ENCODE measurements at places on chromosomes 1 and 21.

- DNase-seq: no peak
Observed at GRCh38 chr1:9269721-9270120, 23.0 kb upstream of the SPSB1 start.

DNA sequence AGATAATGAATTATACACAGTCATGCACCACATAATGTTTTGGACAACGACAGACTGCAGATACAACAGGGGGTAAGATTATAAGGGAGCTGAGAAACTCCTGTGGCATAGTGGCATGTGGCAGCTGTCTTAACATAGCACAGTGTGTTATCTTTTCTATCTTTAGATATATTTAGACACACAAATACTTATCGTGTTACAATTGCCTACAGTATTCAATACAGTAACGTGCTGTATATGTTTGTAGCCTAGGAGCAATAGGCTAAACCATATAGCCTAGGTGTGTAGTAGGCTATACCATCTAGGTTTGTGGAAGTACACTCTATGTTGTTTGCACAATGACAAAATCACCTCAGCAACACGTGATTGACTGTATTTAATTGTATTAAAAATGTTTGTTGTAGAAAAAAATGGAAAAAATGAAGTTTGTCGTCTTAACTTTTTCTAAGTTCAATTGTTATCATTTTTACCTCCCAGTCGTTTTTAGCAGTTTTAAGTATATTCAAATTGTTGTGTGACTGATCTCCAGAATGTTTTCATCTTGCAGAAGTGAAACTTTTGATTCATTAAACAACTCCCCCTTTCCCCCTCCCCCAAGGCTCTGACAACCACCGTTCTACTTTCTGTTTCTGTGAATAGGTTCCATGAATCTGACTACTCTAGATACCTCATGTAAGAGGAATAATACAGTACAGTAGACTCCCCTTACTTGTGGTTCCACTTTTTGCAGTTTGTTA is 351.0 kb upstream of the B3GALT2 start:
- peak; percentile 55 for DNase-seq

GRCh38 chr1:42937836-42938644 is 20.6 kb downstream of the SLC2A1 start:
- no peak for DNase-seq

GRCh38 chr21:42358937-42359336 is 7.4 kb downstream of the TFF1 start:
- no peak for DNase-seq

DNA sequence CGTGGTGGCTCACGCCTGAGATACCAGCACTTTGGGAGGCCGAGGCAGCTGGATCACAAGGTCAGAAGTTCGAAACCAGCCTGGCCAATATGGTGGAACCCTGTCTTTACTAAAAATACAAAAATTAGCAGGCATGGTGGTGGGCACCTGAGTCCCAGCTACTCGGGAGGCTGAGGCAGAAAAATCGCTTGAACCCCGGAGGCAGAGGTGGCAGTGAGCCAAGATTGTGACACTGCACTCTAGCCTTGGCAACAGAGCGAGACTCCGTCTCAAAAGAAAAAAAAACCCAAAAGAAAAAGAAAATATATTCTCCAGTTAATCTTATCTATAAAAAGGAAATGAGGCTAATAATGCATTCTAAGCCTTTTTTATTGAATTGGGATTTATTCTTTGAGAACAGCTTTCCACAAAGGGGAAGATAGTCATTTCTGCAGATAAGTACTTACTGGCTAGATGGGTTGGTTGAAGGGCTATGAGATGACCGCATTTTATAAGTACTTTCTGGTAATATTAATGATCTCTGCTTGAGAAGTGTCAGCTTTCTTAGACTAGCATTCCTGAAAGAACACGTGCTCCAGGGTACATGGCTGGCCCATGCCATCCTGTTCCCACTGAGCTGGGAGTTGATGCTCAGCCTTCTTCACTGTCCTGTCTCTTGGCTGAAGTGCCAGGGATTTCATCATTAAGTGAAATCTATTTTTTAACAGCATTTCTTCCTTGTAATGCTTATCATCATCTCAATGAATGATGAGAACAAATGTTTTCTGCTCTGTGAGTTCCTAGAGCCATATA is 57.9 kb downstream of the SASS6 start:
- DNase-seq: no peak

DNA sequence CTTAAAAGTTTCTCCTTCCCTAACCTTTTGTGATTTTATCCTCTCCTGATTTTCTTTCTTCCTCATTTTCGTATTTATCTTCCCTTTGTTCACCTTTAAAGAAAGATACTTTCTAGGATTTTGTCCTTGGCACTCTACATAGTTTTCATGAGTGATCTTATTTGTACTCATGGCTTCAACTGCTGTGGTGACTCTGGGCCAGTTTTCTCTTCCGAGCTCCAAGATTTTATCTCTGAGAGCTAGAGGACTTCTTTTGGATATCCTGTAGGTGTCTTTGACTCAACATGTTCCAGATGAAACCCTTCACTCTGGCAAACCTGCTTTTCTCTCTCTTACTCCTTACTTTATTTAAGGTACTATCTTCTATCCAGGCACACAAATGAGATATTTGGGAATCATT is 53.7 kb upstream of the MACF1 start:
- DNase-seq: no peak

- no peak for DNase-seq
Observed at GRCh38 chr1:66607458-66607857, 73.5 kb downstream of the SGIP1 start.

DNA sequence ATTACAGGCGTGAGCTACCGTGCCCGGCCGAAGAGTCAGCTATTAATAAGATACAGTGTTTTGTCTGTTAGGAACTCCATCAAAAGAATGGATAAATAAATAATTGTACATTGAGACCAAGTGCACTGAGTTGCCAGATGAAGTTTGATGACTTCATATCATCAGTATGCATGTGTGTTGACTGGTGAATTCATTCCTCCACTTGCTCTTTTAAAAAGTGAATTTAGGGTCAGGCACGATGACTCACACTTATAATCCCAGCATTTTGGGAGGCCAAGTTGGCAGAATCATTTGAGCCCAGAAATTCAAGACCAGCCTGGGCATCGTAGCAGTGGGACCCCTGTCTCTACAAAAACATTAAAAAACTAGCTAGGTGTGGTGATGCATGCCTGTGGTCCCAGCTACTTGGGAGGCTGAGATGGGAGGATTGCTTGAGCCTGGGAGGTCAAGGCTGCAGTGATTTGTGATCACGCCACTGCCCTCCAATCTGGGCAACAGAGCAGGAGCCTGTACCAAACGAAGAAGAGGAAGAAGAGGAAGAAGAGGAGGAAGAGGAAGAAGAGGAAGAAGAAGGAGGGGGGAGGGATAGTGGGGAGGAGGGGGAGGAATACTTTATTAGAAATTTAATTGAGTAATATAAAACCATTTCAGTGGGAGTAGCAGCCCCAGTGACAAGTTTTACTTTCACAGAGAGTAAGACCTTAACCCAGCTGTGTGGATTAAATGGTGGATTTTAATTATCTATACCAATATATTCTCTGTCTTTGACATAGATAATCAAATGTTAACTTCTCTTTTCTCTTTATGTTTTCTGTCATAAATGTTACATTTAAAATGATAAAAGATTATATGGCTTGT is 74.9 kb downstream of the CCDC18 start:
- DNase-seq: no peak

- no peak for DNase-seq
Observed at GRCh38 chr1:54583871-54584270, 35.8 kb downstream of the ACOT11 start.

DNA sequence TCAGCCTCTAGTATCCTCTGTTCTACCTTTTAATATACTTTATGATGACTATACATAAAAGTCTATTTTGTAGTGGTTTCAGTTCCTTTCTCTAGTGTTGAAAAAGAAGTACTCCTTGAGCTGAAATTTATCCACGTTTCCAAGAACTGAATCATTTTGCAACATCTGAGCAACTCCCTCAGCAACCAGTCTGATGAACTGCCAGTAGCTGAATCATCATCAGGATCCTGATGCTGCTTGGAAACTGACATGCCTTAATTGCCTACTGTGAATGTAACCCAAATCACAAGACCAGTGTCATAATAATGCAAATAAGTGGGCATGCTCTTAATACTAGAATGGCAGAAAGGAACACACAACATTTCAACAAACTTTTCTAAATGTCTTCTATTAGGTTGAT is 103.3 kb downstream of the CYYR1 start:
- DNase-seq: no peak

GRCh38 chr21:38938343-38938742 is 132.6 kb downstream of the ETS2 start:
- DNase-seq: no peak

GRCh38 chr1:46021046-46021996 is 111.1 kb downstream of the PIK3R3 start:
- no peak for DNase-seq

- no peak for DNase-seq
Observed at GRCh38 chr1:210663730-210664573, 335.2 kb downstream of the HHAT start.
